Activated naive CD4-positive, alpha-beta T cell treated with anti-CD3 and anti-CD28 coated beads for 36 hours (primary cell): ENCODE measurements at places on chromosomes 7 and 10. TPM values are rescaled to one million over a fixed set of nuclear protein-coding genes. Genes with fewer than 3 reads are reported as not detected.

DNA sequence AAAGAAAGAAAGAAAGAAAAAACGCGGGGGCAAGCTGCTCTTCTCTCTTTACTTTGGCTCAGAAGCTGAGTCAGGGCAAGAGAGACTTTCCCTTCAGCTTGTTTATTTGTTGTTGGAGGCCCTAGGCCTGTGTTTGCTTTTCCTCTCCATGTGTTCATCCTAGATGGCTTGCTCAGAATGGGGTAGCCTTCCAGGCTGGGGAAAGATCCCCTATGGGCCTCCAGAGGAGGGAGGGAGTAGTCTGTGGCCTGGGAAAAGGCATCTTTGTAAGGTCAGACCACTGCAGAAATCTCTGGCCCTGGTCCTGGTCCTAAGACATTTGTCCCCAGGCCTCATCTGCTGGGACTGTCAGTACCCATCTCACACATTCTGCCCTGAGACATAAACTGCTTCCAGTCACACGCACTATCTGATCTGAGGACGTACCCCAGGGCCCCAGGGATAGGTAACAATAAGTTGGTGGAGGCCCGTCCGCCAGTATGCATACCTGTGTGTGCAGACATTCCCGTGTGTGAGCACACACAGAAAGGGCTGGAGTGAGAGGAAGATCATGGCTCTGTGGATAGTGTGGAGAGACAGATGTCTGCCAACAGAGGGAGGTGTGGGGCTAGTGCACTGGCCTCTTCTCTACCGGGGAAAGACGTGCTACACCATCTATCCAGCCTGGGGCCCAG is 4.9 kb upstream of the SCD start:
- H3K36me3 ChIP-seq: no peaks in the 10 kb centered on the region
- H3K27ac ChIP-seq: no peak overlapping the region
- no peaks in the 10 kb centered on the region for H3K27me3 ChIP-seq
- no peak overlapping the region for H3K4me3 ChIP-seq

DNA sequence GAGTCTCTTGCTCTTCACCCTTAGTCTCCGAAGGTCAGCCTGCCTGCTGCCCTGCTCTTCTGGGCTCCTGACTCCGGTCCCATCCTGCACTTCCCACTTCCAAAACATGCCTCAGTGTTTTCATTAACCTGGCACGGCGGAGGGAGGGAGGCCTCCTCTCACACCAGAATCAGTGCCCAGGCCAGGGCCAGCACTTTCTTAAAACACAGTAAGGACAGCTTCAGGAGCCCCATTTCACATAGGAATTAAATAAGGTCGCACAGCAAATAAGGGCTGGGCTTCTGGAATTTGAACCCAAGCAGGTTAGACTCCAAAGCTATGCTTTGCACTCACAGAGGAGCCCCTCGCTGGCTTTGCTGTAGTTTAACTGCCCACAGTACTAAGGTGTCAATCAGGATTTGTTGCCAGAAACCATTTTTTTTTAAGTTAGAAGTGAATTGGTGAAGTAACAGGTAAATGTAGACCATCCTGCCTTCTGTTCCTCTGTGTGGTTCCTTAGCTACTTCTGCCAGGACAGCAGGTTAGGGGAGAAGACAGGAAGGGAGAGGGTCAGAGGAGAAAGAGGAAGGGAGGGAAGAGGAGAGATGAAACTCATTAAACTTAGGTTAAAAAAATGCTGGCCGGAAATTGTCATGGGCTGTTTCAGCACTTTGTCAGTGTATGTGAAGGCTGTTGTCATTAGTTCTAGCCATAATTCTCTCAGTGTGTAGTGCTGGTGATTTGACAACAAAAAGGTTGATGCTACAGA is 1.1 kb downstream of the RASSF4 start:
- no peaks in the 10 kb centered on the region for H3K27me3 ChIP-seq
- H3K4me3 ChIP-seq: no peak overlapping the region
- H3K4me1 ChIP-seq: peaks cover 18% of the 10 kb centered on the region
- H3K27ac ChIP-seq: no peak overlapping the region
- peaks cover 8% of the 10 kb centered on the region for H3K36me3 ChIP-seq

DNA sequence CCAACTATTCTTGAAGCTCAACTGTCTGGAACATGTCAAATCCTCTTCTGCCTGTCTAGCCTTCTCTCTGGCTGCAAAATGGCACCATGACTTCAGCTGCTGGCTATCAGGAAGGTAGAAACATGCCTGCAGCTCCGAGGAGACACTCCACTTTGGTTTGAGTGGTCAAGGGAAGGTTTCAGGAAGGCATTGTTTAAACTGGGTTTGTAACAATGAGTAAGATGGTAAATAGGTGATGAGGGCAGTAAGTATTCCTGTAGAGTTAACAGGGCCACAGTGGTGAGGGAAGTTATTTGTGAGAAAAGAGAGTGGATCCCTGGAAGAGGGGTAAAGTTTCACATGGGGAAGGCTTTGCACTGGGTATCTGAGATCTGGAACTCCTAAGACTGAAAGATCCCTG is 231.5 kb downstream of the ABCA13 start:
- peak overlapping the region; percentile 25 for H3K27ac ChIP-seq
- no peaks in the 10 kb centered on the region for H3K36me3 ChIP-seq
- no peaks in the 10 kb centered on the region for H3K27me3 ChIP-seq
- H3K4me1 ChIP-seq: no peaks in the 10 kb centered on the region

DNA sequence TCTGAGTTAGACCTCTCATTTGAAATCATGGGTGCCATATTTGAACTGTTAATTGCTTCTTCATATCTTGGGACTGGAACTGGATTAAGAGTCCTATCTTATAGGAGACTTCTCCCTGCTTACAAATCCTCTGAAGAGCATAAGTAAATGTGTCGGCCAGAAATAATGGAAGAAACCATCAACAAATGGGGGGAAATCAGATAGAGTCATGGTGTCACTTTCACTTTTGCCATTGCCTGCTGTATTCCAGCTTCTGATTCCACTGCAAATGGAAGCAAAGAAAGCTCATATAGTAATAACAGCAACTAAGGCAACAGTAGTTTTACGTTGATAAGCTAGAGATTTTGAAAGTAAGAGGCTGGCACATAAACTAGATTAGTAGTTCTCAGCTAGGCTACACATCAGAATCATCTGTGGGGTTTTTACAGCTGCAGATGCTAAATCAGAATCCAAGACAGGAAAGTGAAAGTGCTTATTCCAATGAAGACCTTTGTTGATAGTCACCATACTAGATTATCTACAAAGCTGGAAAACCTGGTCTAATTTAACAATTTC is 12.3 kb upstream of the CRPPA start:
- no peaks in the 10 kb centered on the region for H3K4me1 ChIP-seq
- H3K4me3 ChIP-seq: no peak overlapping the region
- no peaks in the 10 kb centered on the region for H3K36me3 ChIP-seq
- no peak for DNase-seq
- no peaks in the 10 kb centered on the region for H3K27me3 ChIP-seq

DNA sequence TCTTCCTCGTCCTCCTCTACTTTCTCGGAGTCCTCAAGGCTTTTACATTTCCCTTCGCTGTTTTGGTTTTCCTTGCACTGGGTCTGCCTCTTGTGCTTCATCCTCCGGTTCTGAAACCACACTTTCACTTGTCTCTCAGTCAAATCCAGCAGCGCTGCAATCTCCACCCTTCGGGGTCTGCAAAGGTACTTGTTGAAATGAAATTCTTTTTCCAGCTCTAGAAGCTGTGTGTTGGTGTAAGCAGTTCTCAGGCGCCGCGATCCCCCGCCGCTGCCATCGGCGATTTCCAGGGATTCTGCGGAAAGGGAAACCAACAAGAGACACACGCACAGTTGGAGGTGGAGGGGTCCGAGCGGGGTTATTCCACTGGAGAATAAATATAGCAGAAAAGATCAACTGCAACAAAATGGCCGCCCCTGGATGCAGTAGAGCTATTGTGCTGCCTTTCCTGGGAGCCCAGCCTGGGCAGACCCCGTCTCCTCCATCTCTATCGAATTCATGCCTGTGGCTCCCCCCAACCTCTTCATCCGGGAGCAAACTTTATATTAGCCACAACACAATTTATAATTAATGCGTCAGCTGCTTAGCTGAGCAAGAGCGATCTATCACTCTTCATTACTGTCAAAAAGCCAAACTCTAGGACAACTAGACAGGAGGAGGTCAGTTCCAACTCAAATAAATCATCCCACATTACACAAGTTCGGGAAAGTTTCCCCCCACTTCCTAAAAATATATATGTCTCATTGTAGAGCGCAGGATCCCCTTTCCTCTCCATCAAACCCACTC is 1.1 kb downstream of the HOXA2 start:
- H3K4me1 ChIP-seq: peaks cover 29% of the 10 kb centered on the region
- no peak overlapping the region for H3K27ac ChIP-seq
- peaks cover 77% of the 10 kb centered on the region for H3K27me3 ChIP-seq
- no peak overlapping the region for H3K4me3 ChIP-seq
- DNase-seq: no peak

DNA sequence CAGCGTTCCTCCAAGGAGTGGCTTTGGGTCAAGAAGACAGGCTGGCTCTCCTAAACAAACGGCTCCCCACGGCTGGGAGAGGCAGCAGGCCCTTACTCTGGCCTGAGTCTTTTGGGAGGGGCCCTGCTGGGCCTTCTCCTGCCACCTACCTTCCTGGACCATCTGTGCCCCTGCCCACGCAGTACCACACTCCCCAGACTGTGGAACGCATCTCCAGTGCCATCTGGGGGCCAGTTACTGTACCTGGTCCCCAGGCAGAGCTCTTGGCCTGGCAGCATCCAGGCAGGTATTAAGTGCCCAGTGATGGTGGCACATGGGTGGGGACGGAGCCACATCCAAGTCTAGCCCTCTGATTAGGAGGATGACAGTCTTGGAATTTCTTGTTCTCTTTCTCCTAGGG is 14.4 kb downstream of the ALKBH4 start:
- no peak overlapping the region for H3K4me3 ChIP-seq
- H3K27ac ChIP-seq: no peak overlapping the region
- H3K36me3 ChIP-seq: peaks cover 2% of the 10 kb centered on the region
- H3K27me3 ChIP-seq: no peaks in the 10 kb centered on the region
- DNase-seq: peak; percentile 63

DNA sequence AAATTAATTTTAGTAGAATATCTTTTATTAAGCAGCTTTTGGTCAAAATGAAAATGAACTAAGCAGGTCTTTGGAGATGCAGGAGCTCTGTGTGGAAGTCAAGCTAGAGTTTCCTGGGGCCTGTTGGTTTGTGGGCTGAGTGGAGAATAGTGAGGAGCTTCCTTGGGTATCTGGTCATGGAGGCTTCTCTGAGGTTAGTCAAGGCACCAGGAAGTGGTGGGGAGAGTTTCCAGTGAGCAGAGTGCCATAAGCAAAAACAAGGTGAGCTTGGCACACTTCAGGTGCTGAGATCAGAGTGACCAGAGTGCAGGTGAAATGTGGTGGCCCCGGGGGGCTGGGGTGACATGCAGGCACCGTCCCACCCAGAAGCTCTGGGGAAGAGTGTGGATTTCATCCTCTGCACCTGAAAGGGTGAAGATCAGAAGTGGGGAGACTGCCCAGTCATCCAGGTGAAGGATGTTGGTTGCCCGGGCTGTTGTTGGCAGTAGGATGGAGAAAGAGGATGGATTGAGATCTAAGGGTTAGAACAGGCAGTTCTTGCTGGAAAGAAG is 77.4 kb downstream of the WDR37 start:
- H3K4me1 ChIP-seq: peaks cover 5% of the 10 kb centered on the region
- H3K36me3 ChIP-seq: peaks cover 26% of the 10 kb centered on the region
- no peak overlapping the region for H3K4me3 ChIP-seq
- H3K27ac ChIP-seq: no peak overlapping the region
- no peak for DNase-seq
- no peaks in the 10 kb centered on the region for H3K27me3 ChIP-seq

- peaks cover 70% of the 10 kb centered on the region for H3K36me3 ChIP-seq
- peak overlapping the region; percentile 93 for H3K27ac ChIP-seq
- no peaks in the 10 kb centered on the region for H3K27me3 ChIP-seq
- H3K4me3 ChIP-seq: peak overlapping the region; percentile 3
Observed at GRCh38 chr10:61939902-61940301, 38.4 kb downstream of the ARID5B start.

- peaks cover 11% of the 10 kb centered on the region for H3K27me3 ChIP-seq
- H3K4me1 ChIP-seq: no peaks in the 10 kb centered on the region
- DNase-seq: no peak
- H3K27ac ChIP-seq: no peak overlapping the region
- no peaks in the 10 kb centered on the region for H3K36me3 ChIP-seq
- no peak overlapping the region for H3K4me3 ChIP-seq
Observed at GRCh38 chr10:78139341-78139740, 105.7 kb downstream of the RPS24 start.

Gene POLR2J2
- total RNA-seq: 5.6 TPM

Gene NPY4R2
- not detected for total RNA-seq

Gene AMZ1
- 0.47 TPM for total RNA-seq

Gene FKBP9
- 0.64 TPM for total RNA-seq

Gene THSD7A
- total RNA-seq: not detected

Gene CADPS2
- not detected for total RNA-seq
